ENCODE measurements at places on chromosomes 16 and 17.

GRCh38 chr16:13333336-13333735 lies 431.9 kb downstream of the SHISA9 start:
- DNase-seq: no peak

DNA sequence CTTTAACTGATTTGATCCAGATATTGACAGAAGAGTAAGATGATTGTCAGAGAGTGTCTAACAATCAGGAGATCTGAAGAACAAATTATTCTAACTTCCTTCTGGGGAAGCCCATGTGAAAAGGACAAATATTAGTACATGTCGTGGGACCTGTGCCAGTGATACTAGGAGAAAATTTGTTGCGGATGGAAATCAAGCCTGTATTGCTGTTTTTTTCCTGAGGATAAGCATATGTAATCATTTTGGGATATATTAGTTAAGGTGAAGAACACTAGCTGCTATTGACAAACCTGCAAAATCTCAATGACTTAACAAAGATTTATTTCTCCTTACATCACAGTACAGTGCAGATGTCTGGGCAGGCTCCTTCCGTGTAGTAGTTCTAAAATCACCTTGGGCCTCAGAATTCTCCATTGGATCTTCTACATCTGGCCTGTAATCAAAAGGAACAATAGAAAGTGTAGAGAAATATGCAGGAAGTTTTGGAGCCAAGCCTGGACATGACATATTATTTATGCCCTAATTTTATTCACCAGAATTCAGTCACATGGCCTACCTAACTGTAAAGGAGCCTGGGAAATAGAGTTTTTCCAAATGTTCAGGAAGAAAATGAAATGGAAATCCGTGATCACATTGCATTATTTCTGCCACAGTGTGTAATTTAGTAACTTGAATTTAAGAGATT lies 58.3 kb downstream of the CYB561 start:
- DNase-seq: no peak

DNA sequence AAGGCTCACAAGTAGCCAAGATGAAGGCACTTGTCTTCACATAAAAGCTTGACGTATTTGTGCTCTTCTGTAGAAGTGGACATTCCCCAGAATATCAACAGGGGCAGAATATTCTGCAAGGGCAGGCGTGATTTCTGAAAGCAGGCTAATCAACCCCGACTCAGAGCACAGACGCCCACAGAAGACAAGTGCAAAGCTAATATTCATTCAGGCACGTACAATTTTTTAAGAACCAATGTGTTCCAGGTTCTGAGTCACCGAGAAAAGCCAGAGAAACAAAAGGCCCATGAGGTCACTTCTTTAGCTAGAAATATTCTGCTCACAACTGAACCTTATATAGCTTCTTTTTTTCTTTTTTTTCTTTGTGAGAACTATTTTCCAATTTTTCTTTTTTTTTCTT lies 121.6 kb downstream of the DNAH9 start:
- no peak for DNase-seq

DNA sequence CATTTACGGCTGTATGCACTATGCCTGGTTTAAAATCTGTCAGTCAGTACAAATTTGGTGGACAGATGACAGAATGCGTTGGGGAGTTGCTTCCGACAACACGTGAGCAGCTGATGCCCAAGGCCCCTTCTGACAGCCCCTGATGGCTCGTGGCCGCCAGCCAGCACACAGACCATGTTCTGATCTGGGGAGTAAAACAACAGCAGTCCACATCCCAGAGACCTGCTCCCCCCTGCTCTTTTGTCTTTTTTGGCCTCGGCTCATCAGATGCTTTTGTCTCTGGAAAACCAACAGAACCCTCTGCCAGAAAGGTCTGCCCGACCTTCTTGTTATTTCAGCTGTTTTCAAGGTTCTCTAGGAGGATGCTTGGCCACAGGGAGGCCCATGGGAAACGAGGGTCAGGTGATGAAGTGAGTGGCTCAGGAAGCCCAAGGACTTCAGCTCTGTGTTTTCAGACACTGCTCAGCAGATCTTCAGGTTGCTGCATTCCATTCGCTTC lies 10.8 kb downstream of the ARSG start:
- DNase-seq: no peak

- peak; percentile 88 for DNase-seq
These were observed 32.4 kb downstream of the FOXK2 start for GRCh38 chr17:82551779-82552457.

- DNase-seq: peak; percentile 73
These were observed 26.9 kb downstream of the IRX5 start for GRCh38 chr16:54957403-54958166.

DNA sequence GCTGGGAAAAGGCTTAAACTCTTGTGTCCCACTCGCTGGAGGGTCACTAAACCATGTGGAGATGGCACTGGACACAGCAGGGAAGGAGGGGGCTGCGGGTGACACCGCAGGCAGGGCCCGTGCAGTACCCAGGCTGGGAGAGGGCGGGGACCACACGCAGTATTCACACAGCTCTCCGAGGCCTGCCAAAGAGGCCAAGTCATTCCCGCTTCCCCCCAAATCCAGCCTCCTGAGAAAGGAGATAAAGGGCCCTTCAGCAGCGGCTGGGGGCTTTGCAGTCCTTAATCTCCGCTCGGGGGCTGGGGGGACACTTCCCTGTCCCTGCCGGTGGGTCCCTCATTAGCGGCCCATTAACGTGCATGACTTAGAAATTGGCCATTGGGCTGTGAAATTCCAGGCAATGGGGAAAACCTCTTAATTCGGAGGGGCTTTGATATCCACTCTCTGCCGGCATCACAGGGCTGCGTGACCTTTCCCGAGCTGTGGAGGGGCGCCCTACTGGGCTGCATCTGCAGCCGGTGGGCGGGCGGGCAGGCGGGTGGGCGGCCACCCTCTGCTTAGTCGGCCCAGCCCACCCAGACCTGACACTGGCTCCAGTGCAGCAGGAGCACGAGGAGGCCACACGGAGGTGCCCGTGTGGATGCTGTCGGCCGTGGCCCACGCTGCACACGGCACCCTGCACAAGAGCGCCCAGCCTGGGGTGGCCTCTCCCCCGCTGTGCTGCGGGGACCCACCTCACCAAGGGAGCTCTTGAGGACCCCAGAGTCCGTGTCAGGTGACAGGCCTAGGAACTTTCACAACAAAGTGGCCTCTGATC lies 2.6 kb upstream of the SLC38A8 start:
- no peak for DNase-seq

DNA sequence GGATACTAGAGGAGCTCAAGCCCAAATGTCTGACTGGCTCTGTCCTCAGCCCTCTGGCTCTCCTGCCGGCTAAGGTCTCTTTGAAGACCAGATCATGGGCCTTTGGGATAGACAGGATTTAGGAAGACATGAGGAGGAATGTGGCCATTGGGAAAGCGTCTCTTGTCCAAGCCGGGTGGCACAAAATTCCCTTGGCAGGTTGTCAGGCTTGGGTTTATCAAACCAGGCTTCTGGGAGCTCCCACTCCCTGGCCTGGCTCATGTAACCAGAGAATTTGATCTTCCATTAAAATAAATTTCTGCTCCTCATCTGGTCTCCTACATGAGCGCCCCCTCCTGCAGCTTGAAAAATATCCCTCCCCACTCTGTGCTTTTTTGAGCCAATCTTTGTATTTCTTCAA lies 71.1 kb downstream of the IRX3 start:
- no peak for DNase-seq

- no peak for DNase-seq
These were observed 4.1 kb upstream of the NAGS start for GRCh38 chr17:44000141-44000860.

DNA sequence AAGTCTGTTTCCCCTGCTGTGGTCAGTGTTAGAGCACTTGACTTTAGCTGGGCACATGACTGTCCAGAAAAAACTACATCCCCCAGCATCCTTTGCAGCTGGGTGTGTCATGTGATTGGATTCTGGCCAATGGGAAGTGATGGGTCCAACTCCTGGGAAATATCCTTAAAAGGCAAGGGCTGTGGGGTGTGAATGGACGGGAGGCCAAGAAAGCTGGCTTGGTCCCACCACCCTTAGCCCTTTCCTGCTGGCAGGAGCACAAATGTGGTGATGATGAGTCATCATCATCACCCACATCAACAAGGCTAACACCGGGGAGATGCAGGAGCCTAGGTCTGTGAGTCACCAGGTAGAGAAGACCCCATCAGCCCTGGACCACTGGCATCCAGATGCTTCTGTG lies 341.7 kb downstream of the C16orf95 start:
- peak; percentile 36 for DNase-seq

DNA sequence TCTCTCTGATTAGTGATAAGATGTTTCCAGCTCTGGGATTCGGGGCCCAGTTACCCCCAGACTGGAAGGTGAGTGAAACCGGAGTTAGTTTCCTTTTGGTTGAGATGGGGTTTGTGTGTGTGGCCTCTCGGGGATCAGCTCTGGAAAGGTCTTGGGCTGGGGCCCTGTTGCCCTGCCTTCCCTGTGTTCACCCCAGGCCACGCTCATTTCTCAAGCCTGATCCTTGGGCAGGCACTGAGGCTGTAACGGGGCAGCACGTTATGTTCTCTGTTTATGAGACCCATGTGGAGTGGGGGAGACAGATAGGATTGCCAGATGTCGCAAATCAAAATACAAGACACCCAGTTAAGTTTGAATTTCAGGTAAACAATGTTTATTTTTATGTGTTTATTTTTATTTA lies 35.5 kb downstream of the CPNE2 start:
- DNase-seq: no peak

DNA sequence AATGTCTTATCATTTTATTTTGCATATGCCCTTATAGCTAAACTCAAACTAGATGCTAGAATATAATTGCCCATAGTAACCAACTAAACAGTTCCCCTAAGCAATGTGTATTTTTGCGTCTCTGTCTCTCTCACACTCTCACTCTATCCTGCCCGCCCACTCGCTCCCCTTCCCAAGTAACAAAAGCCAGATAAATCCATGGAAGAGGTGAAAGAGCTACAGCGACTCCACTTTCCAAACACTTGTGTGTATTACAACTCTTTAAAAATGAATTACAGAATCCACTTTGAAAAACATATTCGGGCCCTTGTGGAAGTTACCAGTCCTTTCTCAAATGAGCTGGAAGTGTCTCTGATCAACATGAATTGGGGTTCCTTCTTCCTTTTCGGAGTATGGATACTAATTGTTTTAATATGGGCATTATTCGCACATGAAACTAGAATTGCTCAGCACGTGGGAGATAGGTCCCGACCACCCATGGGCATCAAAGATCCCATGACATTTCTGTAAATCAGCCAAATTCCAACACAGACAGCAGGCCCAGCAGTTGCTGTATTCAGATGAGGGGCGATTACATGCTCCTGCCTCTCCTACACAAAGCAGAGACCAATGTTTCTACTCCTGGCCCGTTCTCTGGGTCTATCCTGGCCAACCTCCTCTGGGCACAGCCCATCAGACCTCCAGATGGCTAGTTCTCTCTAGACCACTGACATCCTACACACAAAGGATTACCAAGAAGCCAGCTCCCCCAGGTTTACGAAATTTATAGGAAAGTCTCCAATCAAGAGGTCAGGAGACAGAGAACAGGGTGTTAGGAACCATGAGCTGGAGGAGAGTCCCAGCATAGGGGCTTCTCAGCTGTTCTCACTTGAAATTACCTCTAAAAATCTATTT lies 121.5 kb downstream of the ZFHX3 start:
- DNase-seq: no peak

DNA sequence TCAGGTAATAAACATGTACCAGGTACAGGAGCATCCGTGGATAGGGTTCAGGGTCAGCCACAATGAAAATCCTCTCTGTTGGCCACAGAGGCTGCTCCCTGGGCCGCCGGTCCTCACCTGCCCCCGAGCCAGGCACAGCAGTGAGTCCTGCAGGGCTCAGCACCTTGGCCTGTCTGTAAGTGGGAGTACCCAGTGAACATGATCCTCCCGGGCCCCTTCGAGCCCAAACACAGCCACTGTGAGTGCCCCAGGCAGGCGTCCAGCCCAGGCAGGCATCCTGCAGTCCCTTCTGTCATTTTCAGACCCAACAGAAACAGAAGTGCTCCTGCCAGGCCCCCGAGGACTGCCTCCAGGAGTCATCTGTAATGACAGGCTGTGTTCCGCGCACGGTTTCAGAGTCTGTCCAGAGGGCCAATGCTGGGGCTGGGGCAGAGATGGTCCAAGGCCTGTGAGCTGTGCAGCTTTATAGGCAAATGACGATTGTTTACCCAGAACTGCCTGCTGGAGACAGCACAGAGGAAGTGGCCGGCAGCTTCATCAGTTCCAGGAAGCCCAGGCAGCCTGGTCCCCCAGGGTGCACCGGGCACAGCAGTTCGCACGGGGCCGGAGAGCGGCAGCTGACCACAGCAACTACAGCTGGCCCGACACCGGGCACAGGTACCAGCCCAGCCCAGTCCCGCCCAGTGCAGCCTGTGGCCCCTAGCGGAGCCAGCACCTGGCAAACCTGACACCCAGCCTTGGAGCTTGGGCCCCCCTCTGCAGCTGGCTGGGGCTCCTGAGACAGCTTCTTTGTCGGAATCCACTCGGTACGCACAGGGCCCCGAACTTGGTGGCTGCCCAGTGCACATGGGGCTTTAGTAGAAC lies 13.2 kb downstream of the SLC7A5 start:
- peak; percentile 82 for DNase-seq

GRCh38 chr17:63647065-63647725 lies 25.0 kb downstream of the MAP3K3 start:
- no peak for DNase-seq

DNA sequence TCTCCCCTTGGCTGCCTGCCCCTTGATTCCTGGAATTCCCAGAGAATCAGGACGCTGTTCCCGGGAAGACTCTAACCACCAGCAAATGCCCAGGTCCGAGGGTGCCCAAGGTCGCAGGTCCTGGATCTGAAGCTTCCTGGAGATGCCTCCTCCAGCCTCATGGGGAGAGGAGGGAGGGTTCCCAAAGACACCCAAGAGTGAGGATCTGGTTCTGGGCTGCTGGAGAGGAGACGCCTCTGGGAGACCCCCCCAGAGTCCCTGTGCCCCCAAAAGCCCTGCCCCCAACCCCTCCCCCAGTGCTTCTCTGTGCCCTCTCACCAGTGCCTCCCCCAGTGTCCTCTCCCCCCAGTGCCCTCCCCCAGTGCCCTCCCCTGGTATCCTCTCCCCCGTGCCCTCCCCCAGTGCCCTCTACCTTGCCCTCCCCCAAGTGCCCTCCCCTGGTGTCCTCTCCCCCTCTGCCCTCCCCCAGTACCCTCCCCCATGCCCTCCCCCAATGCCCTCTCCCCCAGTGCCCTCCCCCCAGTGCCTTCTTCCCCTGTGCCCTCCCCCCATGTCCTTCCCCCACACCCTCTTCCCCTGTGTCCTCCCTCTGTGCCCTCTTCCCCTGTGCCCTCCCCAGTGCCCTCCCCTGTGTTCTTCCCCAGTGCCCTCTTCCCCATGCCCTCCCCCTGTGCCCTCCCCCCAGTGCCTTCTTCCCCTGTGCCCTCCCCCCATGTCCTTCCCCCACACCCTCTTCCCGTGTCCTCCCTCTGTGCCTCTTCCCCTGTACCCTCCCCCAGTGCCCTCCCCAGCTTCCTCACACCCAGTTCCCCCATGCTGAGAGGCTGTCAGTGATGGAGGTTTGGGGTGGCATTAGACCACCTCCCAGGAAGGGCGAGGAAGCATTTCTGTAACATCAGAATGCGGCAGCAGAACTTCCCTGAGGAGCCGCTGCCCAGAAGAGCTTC lies 6.3 kb upstream of the SECTM1 start:
- DNase-seq: peak; percentile 42

GRCh38 chr17:77437747-77438146 lies 297.0 kb downstream of the SEC14L1 start:
- DNase-seq: no peak
